NCI-H460 (cell line): ENCODE measurements at places on chromosomes 1 and 21.
A peak's percentile ranks its signal among the peaks of the same experiment; 100 is the strongest.

- no peak for DNase-seq
Observed at GRCh38 chr1:145702826-145703225, 4.3 kb downstream of the PDZK1 start.

DNA sequence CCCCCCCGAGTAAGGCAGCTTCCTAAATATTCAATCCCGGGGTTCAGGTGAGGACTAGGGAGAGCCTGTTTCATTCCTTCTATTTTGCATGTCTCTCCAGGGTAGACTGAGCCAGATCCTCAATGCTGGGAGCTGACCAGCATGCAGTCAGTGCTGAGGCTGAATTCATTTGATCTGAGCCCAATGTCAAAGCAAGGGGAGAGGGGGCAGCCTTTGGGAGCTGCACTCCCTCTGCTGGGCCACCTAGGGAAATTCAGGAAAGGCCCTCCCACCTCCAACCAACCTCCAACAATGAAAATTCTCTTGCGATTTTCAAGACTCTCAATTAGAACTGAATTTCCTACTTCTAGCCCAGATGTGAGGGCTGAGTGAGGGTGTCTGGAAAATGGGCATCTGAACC is 371.2 kb downstream of the NPHP4 start:
- no peak for DNase-seq

DNA sequence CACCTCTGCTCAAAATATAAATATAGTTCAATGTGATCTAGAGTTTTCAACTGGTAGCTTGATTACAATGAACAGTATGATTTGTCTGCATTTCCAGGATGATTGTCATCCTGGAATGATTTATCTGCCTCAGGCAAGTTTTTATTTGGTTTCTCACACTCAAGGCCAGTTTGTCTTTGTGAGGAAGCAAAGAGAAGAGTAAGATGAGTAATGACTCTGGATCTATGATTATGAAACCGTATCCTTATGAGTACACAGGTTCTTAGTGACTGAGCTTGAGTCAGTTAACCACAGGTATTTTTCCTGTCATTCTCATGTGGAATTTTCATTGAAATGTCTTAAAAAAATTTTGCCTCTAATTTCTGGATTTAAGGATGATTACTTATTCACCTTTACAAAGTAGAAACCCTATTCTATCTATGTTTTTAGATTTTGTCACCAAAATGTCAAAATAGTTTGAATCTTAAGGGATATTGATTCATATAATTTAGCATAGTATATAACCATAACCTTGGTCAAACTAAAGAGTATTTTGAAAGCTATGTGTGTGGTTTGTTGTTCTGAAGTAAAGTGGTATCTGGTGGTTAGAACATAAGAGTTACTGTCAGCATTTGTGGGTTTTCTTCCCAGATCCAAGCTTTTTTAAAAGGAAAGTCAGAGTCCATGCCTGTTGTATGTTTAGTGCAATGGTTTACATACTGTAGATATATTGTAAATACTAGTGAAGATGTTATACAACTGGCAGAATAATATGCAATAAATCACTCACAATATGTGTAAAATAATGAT is 145.0 kb downstream of the RASAL2 start:
- peak; percentile 97 for DNase-seq

GRCh38 chr1:7341145-7341905 is 429.8 kb upstream of the VAMP3 start:
- no peak for DNase-seq

- no peak for DNase-seq
Observed at GRCh38 chr1:37724575-37724974, 32.3 kb downstream of the CDCA8 start.

DNA sequence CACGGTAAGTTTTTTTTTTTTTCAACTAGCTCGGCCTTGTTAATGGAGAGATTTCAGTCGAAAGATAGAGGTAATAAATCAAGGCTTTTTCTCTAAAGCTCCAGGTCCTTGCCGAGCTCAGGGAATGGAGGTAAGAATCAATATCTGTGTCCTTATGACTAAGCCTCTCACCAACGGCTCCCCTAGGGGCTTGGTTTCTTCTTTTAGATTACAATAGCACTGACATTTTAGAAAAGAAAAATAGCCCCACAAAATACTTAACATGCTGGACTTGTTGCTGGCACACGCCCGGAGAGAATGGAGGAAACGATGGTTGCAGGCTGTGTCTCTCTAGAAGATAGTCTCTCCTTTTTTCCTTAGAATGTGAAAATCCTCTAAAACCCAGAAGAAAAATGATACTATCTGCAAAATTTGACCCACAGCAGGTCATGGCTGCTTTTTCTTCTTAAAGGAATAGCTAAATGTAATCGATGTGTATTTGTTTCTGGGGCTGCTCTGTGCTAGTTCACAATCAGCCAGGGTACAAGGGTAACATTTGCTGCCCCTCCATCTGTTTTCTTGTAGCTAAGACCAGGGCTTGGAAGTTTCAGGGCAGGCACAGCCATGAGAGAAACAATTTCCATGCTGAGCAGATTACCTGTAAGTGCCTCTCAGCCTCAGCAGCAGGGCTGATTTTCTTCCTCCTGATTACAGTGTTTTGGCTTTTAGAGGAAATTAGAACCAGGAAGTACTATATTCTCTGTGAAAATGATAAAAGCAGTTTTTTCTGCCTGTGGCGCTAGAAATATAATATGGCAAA is 86.2 kb upstream of the GNG12 start:
- DNase-seq, result no peak

DNA sequence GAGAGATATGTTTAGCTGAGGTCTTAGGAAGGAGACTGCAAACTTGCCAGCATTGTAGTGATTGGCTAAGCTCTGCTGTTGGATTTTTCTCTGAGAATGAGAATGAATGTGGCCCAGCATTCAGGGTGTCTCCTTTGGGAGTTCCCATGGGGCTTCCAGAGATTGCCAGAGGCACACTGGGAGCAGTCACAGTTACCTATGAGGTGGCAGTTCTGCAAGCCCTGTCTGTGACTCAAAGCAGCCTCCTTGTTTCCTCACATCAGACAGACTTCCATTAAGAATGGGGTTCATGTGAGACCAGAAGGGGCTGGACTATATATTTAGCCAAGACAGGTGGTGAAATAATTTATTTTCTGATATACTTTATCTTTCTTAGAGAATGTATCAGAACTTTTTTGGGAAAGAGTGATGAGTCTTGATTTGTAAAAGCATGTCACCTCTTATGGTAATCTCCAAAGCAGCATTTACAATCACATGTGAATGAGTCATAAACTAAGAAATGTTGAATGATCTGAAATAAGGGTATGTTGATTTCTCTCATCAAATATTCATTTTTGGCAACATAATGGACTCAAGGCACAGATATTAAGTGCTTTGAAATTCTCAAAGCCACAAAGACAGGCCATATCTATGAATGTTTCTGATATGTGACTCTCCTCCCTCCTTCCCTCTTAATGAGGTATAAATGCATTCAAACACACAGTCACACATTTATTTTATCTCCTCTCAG is 9.5 kb upstream of the SLC19A2 start:
- DNase-seq, result no peak

GRCh38 chr1:239896980-239897379 is 194.7 kb upstream of the FMN2 start:
- no peak for DNase-seq

GRCh38 chr21:42208801-42209490 is 10.0 kb upstream of the ABCG1 start:
- no peak for DNase-seq

DNA sequence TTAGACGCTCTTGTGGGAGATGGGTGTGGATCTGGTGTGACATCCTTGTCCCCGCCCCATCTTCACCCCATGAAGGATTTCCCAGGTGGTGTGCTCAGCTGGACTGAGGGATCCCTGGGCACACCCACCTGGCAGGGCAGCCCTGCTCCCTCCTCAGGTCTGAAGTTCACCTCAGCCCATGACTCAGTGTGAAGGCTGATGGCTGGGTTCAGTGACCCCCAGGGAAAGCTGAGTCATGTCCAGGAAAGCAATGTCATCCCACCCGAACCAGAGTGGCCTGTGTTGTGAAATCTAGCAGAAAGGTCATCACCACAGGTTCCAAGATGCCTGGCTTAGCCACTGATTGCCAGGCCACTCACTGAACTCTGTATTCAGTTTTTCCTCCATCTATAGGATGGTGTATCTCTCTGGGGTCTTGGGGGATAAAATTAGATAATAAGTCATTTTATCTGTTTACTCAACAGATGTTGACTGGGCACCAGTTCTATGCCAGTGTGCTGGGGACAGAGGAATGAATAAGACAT is 97.7 kb upstream of the JUN start:
- peak; percentile 17 for DNase-seq

DNA sequence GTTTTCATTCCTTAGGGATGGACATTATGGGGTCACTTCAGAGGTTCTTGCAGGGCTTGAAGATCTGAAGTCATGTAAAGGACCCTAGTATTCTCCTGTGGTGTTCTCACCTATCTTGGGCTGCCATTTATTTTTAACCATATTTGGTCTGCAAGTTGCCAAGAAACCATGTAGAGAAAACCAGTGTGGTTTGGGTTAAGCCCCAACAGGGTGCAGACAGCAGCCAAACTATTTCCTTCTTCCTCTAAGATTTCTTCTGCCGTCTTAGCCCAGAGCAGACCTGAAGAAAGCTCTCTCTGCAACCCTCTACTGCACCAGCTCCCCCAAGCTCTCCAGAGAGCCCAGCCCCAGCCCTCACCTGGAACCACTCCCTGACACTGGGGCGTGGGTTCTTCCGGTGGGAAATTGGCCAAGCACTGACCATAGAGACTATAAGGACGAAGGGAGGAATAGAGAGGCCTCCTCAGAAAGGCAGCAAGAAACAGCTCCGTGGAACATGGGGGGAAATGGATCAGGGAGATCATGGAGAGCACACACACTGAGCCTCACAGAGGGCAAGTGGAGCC is 136.6 kb downstream of the SYF2 start:
- DNase-seq, result no peak

DNA sequence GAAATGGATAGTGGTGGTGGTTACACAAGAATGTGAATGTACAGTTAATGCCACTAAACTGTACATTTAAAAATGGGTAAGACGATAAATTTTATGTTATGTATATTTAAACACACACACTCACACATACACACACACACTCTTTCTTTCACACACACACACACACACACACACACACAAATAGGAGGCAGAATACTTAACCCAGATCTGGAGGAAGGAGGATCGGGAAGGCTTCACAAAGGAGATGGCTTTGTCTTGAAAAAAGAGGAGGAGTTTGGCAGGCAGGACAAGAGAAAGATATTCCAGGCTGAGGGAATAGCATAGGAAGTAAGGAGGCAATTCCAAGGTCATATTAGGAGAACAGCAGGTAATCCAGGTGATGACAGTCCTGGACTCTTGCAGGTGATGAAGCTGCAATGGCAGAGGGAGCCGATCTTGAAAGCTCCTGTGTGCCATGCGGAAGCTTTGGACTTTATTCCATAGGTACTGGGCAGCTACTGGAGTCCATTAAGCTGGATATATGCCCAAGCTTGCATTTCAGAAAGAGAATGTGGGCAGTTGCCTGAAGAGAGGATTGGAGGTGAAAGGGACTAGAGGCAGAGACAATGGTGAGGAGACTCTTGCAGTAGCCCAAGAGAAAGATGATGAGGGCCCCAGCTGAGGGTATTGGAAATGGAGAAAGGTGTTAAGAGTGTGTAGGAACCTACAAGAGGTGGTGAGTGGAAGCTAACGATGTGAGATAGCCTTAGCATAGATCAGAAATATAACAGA is 15.4 kb upstream of the LYST start:
- DNase-seq, result no peak

GRCh38 chr1:221813887-221814286 is 72.0 kb upstream of the DUSP10 start:
- DNase-seq, result no peak

DNA sequence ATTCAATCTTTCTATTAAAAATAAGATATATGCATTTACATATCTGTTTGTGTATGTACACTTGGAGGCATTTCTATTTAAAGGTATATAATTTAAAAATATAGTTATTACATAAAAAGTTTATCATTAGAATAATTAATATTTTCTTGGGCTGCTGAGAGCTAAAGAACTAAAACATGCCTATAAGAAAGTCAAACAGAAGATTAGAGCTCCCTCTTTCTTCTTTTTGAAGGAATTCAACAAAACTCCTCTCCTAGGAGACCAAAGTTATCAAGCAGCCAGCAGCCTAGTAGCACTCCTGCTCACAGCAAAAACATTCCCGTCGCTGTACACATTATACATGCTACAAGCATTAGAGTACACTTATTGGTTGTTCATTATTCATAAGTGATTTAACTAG is 216.4 kb downstream of the VAV3 start:
- peak; percentile 19 for DNase-seq

GRCh38 chr21:15406791-15407190 is 323.0 kb upstream of the USP25 start:
- no peak for DNase-seq

- peak; percentile 36 for DNase-seq
Observed at GRCh38 chr1:17045634-17046333, 8.0 kb downstream of the SDHB start.

DNA sequence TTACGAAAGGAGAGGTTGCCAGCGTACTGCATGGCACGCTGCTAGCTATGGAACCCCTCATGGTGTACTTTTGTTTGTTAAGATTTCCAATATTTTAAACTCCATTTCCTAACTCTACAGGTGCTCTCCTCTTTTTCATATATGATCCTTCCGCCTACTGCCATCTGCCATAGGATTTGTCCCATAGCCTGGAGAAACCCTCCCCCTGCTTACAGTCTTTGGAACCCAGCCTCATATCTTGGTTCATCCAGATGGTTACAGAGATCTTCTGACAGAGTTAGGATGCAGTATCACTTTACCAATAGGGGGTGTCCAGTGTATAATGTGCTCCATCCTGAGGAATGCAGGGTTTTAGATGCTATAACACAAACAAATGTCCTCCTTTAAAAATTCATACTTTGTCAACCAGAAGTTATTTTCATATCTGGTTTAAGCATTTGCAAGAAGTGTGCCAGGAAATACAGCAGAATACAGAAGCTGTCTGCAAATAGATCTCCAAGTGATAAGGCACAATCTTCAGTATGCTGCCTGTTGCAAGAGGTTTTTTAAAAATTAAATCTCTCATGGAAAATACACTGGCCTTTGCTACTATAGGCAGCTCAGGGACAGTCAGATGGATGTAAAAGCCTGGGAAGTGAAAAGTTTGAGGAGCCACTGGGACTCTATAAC is 377.8 kb downstream of the KCNH1 start:
- DNase-seq, result no peak

- no peak for DNase-seq
Observed at GRCh38 chr1:183568176-183569021, 21.9 kb downstream of the NCF2 start.

DNA sequence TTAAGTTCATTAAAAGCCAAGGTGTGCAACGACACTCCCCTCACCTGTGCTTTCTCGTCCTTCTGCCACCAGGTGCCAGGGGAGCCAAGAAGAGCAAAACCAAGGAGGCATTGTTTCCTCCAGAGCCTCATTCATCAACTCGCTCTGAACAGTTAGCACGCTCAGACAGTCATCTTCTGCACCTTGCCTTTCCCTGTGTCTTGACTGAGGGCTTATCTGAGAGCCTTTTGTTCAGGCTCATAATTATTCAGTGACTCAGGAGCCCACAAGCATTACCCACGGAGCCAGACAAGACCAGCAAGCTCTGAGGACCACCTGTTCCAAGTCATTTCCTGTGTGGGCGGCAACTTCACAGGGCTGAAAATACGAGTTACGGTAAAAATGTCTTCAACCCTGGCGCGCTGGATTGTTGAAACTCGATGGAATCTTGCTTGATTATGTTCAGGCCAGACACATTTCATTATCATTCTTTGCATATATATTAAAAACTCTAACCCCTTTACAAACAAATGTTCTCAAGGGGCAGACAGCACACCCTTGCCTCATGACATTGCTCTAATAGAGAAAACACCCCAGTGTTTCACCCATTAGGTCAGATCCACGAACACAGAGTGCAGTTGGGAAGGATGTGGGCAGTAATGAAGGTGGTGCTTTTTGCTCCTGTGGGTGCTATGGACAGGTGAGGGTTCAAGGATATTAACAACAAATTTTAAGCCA is 89.7 kb upstream of the RUNX1 start:
- DNase-seq, result no peak

- no peak for DNase-seq
Observed at GRCh38 chr1:203273869-203274602, 31.3 kb upstream of the BTG2 start.
